ENCODE measurements at places on chromosomes 11 and 22. TPM values are rescaled to one million over a fixed set of nuclear protein-coding genes. Genes with fewer than 3 reads are reported as not detected.

C22orf31 gene
- polyA plus RNA-seq = 1.5 TPM

F2 gene
- 0.68 TPM for polyA plus RNA-seq

CCDC15 gene
- 5.6 TPM for polyA plus RNA-seq

RASSF10 gene
- polyA plus RNA-seq = 24.0 TPM

CHRDL2 gene
- polyA plus RNA-seq = 0.22 TPM

OR51I2 gene
- not detected for polyA plus RNA-seq

All from left kidney (tissue), 8 donors.